ENCODE measurements at places on chromosomes 1 and 21. TPM values are rescaled to one million over a fixed set of nuclear protein-coding genes. Genes with fewer than 3 reads are reported as not detected.

The KDF1 gene
- total RNA-seq = not detected

The ABCG1 gene
- 1.6 TPM for total RNA-seq

The SPRR1B gene
- not detected for total RNA-seq

The PYCR2 gene
- 41.1 TPM for total RNA-seq

The ELAPOR1 gene
- total RNA-seq = not detected

The C1orf198 gene
- total RNA-seq = 119 TPM

The C1orf94 gene
- total RNA-seq = not detected

The MYOC gene
- total RNA-seq = not detected

The TRMT1L gene
- 7.5 TPM for total RNA-seq

The MLLT11 gene
- 2.6 TPM for total RNA-seq

The PTPRC gene
- not detected for total RNA-seq

The HES3 gene
- total RNA-seq = not detected

The CCDC17 gene
- total RNA-seq = 1.2 TPM

The SYT14 gene
- 0.35 TPM for total RNA-seq

The DNALI1 gene
- 2.9 TPM for total RNA-seq

The SELENBP1 gene
- 63.1 TPM for total RNA-seq

The JAM2 gene
- total RNA-seq = 0.82 TPM

The KCNQ4 gene
- total RNA-seq = not detected

The LIPI gene
- not detected for total RNA-seq

The BATF3 gene
- total RNA-seq = 2.1 TPM

The NHLH1 gene
- not detected for total RNA-seq

The WNT3A gene
- not detected for total RNA-seq

The KCNH1 gene
- not detected for total RNA-seq

The GABPB2 gene
- total RNA-seq = 4.6 TPM

The IL22RA1 gene
- not detected for total RNA-seq

The BRDT gene
- total RNA-seq = not detected

The ARHGAP29 gene
- 54.5 TPM for total RNA-seq

The KCNE2 gene
- not detected for total RNA-seq

The ARTN gene
- not detected for total RNA-seq

The TMCC2 gene
- 2.7 TPM for total RNA-seq

The TAF5L gene
- 10.5 TPM for total RNA-seq

The MAP3K21 gene
- 0.58 TPM for total RNA-seq

The GSTM5 gene
- 3.7 TPM for total RNA-seq

The ADAMTS1 gene
- 73.5 TPM for total RNA-seq

The C8A gene
- total RNA-seq = not detected

The FRRS1 gene
- 16.6 TPM for total RNA-seq

The LCE1C gene
- not detected for total RNA-seq

The SHISAL2A gene
- total RNA-seq = 1.6 TPM

The TRIM46 gene
- total RNA-seq = 1.1 TPM

The TNFRSF25 gene
- 4.6 TPM for total RNA-seq

The CCDC27 gene
- total RNA-seq = not detected

The DCST1 gene
- total RNA-seq = not detected

The SYT6 gene
- not detected for total RNA-seq

Measured in pericardium fibroblast (primary cell).